ENCODE measurements at places on chromosomes 7 and 10.
A peak's percentile ranks its signal among the peaks of the same experiment; 100 is the strongest.

- no peak for DNase-seq
Measured at GRCh38 chr7:32115831-32116230, 45.6 kb upstream of the PDE1C start.

- no peak for DNase-seq
Measured at GRCh38 chr7:119270045-119270464, 1002.9 kb upstream of the KCND2 start.

GRCh38 chr7:15681631-15682030 lies 4.9 kb downstream of the MEOX2 start:
- DNase-seq = no peak

DNA sequence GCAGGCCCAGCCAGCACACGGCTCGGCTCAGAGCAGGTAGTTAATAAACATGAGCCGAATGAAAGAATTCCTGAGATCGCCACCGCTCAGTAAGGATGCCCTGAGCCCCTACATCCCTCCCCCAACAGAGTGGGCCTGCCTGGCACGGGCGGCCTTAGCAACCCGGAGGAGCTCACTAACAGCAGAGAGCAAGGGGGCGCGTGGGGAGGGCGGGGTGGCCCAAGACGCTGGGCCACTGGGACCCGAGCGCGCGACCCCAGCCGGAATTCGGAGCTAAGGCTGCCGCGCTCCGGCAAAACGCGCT lies 403 bp upstream of the ENO4 start:
- DNase-seq = no peak

- DNase-seq = no peak
Measured at GRCh38 chr10:31321396-31321941, 2.5 kb downstream of the ZEB1 start.

GRCh38 chr10:96585736-96586418 lies 935 bp downstream of the TM9SF3 start:
- DNase-seq = no peak

- DNase-seq = peak; percentile 90
Measured at GRCh38 chr10:132308587-132309470, 1.1 kb upstream of the STK32C start.

DNA sequence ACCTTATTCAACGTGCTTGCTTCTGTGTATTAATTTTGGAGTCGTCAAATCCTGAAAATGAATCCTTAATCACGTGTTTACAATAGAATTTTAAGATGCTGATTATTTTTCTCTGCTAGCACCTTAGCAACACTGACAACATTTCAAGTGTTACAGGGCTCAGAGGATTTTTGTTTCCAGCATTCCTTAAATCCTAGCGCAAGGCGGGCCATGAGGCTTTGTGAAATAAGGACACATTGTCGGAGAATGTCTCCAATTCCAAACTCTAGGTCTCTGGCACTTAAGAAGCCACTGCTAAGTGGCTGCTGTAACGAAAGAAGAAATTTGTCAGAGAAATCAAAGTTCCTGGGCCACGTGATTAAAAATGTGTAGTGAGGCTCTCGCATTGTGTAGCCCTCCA lies 390.9 kb upstream of the CELF2 start:
- no peak for DNase-seq

GRCh38 chr7:107563081-107563774 lies 492 bp downstream of the COG5 start:
- no peak for DNase-seq

- DNase-seq = no peak
Measured at GRCh38 chr7:138417078-138417700, 42.9 kb upstream of the TRIM24 start.

DNA sequence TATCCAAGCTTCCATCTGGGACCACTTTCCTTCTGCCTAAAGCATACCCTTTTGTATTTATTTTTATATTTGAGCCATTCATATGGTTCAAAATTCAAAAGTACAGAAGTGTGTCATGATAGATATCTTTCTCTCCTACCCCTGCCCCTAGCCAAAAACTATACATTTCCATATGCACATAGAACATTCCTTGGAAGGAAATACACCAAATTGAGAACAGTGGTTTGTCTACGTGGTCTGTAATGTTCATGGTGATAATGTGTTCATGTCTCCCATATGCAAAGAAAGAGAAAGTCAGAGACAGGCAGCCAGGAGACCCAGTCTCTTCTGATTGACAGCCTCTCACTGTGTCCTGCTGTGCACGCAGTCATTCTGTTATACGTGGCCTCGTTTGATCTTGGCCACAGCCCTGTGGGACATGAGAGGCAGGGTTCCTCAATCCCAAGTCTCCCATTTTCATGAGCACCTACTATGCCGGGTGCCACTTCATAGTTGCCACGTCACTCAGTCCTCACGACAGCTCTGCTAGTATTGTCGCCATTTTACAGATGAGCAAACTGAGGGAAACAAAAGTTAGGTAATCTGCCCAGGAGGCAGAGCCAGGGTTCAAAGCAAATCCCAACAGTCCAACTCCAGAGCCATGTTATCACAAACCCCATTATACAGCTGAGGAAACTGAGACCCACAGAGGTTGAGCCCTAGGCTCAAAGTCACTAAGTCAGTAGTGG lies 8.0 kb upstream of the CDH23 start:
- DNase-seq = peak; percentile 22

- DNase-seq = no peak
Measured at GRCh38 chr7:34078864-34079263, 173.5 kb downstream of the BMPER start.

DNA sequence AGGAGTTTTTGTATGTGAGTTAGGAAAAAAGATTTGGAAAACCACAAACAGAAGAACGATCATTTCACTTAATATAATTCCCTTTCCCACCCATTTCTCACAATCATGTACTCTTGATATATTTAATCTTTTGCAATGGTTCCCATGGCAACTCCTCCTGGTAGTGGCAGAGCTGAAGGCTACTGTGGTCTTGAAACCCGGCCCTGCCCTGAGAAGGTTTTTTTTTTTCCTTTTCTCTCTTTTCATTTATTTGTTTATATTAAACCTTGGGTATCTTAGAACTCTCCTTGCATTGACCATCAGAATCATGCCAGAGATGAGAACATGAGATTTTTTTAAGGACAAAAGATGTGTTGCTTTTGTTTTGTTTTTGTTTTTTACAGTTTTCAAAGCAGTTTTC lies 566.1 kb upstream of the NRP1 start:
- DNase-seq = no peak

DNA sequence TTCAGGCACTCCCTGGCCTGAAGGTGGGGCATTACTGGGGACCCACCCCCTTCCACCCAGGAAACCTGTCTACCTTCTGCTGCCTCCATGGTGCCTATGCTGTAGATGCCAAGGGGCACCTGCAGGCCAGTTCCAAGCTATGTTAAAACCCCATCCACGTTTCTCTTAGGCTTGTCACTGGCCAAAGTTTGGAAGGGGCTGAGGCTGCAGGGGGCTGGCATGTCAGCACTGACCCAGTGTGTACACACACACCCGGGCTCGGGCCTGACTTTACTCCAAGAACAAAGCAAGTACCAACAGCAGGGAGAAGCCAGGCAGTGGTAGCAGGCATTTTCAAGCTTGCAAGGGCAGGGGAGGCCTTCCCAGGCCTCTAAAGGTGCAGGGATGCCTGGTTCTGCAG lies 53.8 kb upstream of the PCDH15 start:
- DNase-seq = no peak

- no peak for DNase-seq
Measured at GRCh38 chr7:134396031-134396430, 62.9 kb downstream of the AKR1B1 start.

GRCh38 chr10:21352886-21353285 lies 172.6 kb downstream of the SKIDA1 start:
- no peak for DNase-seq

DNA sequence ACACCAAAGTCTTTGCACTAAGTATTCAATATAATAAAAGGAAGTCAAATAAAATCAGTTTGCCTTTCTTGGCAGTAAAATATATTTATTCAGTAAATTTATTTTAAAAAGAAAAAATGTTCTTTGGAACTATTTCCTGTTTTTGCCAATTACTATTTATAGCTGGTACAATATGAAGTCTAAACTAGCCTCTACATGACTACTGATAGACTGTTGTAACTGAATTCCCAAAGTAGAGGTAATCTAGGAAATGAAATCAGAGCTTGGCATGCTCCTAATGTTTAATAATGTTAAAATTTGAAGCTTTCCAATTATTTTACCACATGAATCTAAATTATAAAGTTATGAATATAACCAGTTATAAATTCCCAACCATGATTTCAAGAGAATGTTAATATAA lies 385.5 kb downstream of the SEMA3D start:
- no peak for DNase-seq

GRCh38 chr7:6020371-6021286 lies 10.5 kb upstream of the ANKRD61 start:
- DNase-seq = no peak

- DNase-seq = no peak
Measured at GRCh38 chr10:33229252-33229948, 105.1 kb downstream of the NRP1 start.

DNA sequence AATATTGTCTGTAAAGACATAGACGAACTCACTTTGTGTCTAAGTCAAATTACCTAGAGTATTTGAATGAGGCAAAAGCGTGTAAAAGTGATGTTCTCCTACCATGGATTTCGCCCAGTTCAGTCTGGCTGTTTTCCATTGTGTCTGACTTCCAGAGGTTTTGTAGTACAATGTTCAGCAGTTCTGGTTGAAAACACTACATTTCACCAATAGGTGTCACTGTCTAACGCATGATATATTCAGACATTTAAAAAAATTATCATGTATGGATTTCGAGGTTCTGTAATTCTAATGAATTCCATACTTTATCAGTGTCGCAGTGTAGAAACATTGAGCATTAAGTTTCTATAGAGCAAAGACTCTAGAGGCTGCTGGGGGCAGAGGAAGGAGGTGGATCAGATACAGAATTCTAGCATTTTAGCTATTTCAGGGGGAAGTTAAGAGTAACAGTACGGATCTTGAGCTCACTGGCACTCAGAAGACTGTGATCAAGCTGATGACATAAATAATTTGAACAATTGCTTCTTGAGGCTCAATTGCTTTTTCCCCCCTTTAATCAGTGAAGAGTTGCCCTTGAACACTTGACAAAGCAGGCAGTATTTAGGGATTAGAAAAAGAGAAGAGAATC lies 196.9 kb upstream of the RHOBTB1 start:
- DNase-seq = no peak

GRCh38 chr10:129970465-129971364 lies 6.6 kb upstream of the EBF3 start:
- no peak for DNase-seq

DNA sequence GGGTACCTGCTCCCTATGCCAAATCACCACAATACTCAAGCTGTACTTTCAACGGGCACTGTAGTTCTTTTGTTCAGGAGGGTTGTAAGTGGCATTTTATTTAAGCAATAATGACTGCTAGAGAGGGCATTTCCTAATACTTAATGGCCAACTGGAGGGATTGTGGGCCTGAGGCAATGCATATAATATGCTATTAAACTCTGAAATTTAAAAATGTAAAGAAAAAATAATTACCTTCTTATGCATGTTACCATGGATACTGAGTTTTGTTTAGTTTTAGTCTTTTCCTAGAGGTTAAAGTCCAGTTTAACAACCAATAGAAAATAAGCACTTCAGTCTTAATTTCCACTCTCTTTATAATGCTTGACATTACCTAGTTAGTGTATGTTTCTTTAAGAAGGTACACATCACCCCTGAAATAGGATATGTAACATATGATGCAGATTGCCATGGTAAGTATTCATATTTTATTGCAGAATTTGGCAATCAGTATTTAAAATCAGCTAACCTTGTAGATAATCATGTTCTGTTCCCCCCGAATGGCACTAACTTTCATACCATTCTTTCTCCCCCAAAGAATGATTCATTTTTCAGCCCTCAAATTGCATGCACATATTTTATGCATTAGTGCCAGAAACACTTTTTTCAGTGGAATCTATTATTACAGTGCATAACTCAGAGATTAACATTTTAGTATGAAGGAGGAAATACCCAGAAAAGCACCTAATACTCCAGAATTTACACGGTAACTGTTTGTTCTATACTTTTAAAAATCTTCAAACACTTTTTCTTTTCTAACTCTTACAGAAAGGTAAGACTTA lies 90.3 kb upstream of the ZNF438 start:
- DNase-seq = no peak

GRCh38 chr7:7212612-7213011 lies 30.3 kb downstream of the C1GALT1 start:
- no peak for DNase-seq

- no peak for DNase-seq
Measured at GRCh38 chr10:79239275-79239779, 107.9 kb upstream of the PPIF start.

DNA sequence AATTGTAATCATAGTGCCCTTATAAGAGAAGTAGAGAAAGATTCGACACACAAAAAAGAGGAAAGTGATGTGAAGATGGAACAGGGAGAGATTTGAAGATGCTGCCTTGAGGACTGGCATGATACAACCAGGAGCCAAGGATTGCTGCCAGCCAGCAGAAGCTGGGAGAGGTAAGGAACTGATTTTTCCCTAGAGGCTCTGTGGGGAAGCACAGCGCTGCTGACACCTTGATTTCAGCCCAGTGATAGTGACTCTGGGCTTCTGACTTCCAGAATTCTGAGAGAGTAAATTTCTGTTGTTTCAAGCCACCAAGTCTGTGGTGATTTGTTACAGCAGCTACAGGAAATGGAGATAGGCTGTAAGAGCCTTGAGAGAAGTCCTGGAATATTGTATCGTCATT lies 98.2 kb downstream of the RAB11FIP2 start:
- DNase-seq = no peak

- no peak for DNase-seq
Measured at GRCh38 chr7:52107355-52107754, 790.7 kb upstream of the COBL start.

DNA sequence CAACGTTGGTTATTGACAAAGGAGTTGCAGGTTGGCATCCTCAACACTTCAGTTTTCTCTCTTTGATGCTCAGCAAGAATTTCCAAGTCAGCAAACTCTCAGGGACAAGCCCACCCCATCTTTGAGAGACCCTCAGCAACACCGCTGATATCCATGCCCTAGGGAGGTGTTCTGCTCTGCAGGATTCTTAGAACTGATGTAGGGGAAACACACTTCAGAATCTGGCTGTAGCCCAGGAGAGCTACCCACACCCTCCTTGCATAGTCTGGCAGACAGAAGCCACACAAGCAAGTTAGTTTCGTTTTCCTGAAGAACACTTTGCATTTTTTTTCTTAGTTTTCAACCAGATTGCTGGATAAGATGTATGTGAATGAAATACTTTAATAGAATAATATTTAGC lies 822 bp downstream of the SAMD9L start:
- DNase-seq = no peak

- no peak for DNase-seq
Measured at GRCh38 chr10:1310271-1310789, 254.1 kb downstream of the WDR37 start.

GRCh38 chr7:112495810-112496462 lies 15.1 kb downstream of the LSMEM1 start:
- DNase-seq = no peak

GRCh38 chr7:51308265-51308664 lies 8.3 kb downstream of the COBL start:
- no peak for DNase-seq

- no peak for DNase-seq
Measured at GRCh38 chr7:112108981-112109380, 97.2 kb downstream of the DOCK4 start.
